ENCODE measurements at places on chromosomes 4 and X.

GRCh38 chr4:88908003-88908402 is 149.0 kb downstream of the FAM13A start:
- DNase-seq: no peak

GRCh38 chr4:147674496-147674895 is 9.5 kb downstream of the PRMT9 start:
- no peak for DNase-seq

DNA sequence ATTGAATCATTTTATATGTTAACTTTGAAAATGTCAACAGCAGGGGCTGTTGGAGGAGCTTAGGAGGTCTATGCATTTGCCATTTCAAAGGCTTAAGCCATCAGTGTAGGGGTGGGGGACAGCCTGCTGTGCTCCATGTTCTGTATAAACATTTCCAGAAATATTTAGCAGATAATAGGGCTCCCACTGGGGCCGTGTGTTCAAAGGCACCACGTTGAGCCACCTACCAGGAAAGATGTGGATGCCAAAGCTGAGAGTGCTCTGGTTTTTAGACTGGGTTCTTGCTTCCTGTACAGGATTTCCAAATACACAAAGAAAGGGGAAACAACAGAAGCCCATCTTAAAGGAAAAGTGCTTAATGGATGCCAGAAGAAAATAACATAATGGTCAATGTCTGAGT is 219.5 kb downstream of the CENPC start:
- DNase-seq: no peak

DNA sequence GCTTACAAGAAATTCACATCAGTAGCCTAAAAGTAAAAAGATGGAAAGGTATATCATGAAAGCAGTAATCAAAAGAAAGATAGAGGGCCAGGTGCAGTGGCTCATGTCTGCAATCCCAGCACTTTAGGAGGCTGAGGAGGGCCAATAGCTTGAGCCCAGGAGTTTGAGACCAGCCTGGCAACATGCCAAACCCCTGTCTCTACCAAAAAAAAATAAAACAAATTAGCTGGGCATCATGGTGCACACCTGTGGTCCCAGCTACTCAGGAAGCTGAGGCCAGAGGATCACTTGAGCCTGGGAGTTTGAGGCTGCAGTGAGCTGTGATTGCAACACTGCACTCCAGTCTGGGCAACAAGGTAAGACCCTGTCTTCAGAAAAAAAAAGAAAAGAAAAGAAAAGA is 55.5 kb downstream of the GSPT2 start:
- no peak for DNase-seq

DNA sequence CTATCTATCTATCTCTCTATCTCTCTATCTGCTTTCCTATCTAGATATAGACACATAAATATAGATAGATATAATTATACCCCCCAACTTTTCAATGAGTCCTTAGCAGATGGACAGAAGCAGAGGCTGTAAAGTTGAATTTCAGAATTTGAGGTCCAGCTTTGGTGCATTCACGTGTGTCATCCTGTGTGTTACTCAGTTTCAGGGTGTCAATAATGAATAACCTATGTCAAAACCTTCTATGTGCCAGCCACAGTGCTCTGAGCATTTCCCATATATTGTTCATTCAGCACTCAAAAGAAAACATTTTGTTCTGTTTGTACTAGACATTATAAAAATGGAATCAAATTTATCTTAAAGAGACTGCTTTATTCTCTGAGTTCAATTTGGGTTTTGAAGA is 310.0 kb downstream of the ARHGAP24 start:
- DNase-seq: no peak

- no peak for DNase-seq
Observed at GRCh38 chrX:105882581-105883275, 60.4 kb downstream of the NRK start.

DNA sequence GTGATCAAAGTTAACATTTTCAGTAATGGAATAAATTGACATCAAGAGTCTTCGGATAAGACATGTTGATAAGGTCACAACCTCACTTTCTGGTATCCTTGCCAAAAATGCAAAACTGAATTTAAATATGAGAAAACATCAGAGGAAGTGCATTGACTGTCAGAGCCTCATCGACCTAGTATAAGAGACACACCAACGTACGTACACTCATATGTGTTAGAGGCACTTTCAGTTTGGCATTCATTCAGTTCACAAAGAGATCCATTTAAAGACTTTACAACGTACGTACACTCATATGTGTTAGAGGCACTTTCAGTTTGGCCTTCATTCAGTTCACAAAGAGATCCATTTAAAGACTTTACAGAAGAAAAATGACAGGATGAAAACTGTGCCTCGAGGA is 280.3 kb downstream of the INPP4B start:
- no peak for DNase-seq

DNA sequence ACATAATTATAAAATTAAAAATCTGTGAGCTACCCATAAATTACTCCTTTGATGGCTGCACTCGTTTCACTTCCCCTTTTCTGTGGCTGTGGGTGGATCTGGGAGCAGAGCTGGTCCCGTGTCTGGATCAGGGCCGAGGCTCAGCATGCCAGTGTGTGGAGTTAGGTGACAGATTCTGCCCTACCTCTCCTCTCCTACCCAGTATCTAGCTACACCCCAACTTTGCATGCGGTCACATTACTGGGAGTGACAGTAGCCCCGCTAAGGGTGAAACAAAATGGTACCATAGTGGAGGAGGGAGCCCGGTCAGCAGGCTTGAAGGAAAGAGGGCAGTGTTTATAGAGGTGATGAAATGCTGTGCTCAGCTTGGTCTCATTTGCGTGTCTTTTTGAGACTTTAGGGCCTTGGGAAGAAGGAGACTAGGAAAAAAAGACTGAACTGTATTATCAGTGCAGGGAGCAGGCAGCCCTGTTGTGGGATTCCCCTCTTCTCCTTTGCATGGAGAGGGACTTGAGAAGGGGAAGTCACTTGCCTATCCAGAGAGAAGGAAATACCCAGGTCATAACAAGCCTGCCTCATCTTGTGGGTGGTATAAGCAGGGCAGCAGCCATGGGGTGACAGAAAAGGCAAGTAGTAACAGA is 48.4 kb downstream of the ARHGAP10 start:
- no peak for DNase-seq

GRCh38 chr4:36183232-36183631 is 61.1 kb downstream of the ARAP2 start:
- no peak for DNase-seq

DNA sequence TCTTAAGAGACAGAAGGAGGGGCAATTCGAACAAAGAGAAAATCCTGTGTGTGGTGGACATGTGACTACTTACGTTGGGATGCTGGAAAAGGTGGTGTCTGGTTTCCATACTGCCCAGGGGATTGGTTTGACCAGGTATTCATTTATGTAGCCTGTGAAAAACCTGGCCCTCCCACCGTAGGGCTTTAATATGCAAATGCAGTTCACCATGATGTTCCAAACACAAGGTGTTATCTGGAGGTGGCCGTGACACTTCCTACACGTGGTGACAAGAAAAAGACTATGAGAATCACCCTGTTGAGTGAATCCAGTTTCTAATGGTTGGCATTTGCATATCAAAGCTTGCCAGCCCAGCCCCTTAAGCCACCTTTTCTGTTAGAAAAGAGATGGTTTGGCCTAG is 27.9 kb downstream of the UGT2B4 start:
- no peak for DNase-seq

DNA sequence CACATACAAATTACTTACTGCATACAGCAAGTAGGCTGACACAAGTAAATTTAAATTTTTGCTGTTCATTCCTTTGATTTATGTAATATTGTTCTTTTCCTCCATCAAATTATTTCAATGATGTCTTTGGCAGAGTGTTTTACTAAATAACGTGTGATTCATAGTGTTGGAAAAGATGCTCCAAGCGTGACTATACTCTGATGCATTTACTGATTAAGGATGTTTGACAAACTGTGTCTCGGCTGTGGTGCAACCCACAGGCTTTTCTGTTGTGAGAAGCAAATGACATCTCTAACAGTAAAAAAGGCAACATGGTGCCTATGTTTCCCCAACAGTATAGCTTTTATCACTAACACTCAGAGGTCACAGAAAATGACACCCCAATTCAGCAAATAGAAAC is 540.9 kb downstream of the PPP4R3C start:
- no peak for DNase-seq

DNA sequence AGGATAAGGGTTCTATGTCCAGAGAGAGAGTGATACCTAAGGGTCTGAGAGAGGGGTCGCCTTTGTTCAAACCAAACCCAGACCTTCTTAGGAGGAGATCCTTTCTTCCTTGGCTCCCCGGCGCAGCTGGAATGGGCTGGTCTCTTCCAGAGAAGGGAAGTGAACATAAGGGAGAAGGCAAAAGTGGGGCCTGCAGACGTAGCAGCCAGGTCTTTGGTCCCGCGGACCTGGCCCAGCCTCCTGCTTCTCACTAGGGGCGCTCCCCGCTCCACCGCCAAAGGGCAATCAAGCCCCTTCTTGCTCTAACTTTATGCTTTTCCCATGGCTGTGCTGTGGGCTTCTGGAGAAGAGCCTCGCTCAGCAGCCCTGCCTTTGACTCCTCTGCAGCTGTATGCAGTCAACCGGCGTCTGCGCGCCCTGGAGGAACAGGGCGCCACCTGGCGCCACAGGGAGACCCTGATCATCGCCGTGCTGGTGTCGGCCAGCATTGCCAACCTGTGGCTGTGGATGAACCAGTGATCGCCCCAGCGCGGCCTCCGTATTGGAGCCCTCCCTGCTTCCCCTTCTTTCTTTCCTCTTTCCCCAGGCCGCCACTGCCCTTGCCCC is 6.5 kb downstream of the FATE1 start:
- no peak for DNase-seq

GRCh38 chrX:135520022-135520552 is 373 bp upstream of the INTS6L start:
- DNase-seq: no peak

DNA sequence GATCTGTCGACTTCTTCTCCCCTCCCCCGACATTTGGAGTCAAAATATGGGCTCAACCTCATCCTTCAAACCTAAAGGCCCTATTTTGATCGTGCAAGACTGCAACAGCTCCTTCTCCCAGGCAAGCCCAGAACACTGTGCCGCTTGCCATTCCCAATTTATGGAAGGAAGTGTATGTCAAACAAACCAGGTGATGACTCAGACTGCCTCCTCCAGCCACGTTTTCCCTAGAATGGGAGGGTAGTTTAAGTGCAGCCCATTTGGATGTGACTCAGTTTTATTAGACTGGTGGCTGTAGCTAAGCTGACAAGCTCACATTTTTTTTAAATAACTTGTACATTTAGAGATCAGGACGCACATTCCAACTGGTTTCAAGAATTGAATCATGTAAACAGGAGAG is 570.4 kb upstream of the DIPK2B start:
- no peak for DNase-seq

- no peak for DNase-seq
Observed at GRCh38 chrX:129663171-129663570, 8.4 kb upstream of the APLN start.

GRCh38 chr4:5982156-5982973 is 35.9 kb downstream of the C4orf50 start:
- DNase-seq: no peak

- no peak for DNase-seq
Observed at GRCh38 chrX:12434493-12434892, 296.2 kb downstream of the FRMPD4 start.

DNA sequence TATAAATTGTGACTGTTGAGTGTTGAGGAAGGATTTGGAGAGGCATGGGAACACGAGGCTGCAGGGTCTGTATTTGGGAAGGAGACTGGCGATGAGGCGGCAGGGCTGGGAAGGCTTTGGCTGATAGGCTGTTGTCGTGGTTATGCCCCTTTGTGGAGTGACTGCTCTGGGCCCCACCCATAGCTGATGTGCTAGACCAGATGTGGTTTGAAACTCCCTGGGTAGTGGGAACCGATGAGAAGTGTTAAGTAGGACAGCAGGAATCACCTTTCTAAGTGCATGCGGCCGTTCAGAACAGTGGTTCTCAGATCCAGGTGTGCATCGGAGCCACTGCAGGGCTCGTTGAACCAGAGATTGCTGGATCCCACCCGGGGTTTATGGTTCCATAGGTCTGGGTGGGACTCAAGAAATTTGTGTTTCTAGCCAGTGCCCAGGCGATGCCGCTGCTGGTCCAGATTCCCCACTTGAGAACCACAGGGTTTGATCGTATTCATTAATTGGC is 42.3 kb downstream of the TBC1D14 start:
- DNase-seq: no peak

DNA sequence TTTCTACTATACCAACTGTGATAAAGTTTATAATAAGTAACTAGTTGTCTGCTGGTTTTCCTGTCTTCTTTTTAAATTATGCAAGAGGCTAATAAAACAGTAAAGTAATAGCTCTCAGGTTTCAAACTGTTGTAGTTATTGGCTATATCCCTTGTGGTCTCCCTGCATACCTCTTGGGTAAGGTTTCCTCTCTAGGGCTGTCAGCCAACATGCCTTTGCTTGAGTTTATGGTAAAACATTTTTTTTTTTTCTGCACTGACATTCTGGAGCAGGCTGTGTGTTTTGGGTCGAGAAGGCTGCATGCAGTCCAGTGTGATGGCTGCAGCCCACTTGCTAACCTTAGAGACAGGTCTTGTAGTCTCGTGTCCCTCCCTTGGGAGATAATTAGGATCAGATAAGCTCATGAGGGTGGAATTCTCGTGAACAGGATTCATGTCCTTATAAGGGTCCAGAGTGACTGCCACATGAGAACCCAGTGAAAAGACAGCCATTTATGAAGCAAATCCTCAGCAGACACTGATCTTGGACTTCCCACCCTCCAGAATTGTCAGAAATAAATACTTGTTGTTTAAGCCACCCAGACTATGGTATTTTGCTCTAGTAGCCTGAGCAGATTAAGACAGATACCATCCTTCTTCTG is 831.2 kb downstream of the CCSER1 start:
- DNase-seq: no peak

DNA sequence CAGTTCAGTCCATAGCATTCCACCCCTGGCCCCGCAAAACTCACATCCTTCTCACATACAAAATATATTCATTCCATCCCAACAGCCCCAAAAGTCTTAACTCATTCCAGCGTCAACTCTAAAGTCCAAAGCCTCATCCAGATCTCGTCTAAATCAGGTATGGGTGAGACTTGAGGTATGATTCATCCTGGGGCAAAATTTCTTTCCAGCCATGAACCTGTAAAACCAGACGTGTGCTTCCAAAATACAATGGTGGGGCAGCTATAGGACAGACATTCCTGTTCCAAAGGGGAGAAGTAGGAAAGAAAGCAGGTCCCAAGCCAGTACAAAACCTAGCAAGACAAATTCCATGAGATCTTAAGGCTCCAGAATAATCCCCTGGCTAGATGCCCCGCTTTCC is 76.9 kb downstream of the CLDN34 start:
- DNase-seq: no peak

DNA sequence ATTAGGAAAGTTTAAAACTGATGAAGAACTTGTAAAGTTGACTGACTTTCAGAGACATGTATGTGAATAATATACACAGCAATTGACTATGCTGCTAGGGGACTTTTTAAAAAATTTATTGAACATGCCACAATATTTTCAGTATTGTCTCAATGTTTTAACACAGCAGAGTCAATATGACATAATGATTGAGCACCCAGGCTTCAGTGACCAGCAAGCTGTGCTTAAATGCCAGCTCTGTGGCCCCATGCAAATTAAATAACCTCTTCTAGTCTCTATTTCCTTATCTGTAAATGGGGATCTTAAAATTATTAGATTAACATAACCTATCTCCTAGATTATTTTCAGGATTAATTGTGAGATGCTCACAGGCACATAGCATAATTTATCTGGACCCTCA is 56.8 kb upstream of the TXK start:
- DNase-seq: no peak

GRCh38 chrX:16804923-16805464 is 18.7 kb downstream of the TXLNG start:
- DNase-seq: no peak

GRCh38 chrX:68761086-68761485 is 67.7 kb upstream of the EFNB1 start:
- DNase-seq: no peak
